ENCODE measurements at places on chromosomes 13 and 19.

DNA sequence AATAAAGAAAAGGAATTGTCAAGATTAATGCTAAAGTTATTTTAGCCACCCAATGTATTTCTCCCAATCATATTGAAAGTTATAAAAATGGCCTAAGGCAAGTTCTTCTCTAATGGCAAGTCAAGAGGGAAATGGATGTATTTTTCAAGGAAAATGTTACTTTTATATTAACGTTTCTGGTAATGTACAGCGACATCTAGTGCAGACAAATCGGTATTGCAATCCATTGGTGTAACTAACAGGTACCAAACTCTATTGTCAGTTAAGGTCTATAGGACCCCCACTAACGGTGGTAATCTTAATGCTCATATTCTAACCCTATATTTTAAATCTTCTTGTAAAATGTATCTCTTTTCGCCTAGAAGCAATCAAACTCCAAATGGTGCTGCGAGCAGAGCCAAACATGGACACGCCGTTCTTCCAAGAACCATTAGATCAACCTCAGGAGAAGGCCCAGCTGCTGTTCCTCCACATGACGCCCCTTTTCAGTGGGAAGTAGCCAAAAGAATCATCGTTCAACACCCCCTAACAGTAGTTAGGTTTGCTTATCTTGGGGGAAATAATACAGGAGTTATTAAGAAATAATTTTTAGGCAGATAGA lies 98.5 kb upstream of the PABPC3 start:
- DNase-seq: no peak

GRCh38 chr19:4759388-4760284 lies 31.9 kb upstream of the FEM1A start:
- DNase-seq: peak; percentile 96

DNA sequence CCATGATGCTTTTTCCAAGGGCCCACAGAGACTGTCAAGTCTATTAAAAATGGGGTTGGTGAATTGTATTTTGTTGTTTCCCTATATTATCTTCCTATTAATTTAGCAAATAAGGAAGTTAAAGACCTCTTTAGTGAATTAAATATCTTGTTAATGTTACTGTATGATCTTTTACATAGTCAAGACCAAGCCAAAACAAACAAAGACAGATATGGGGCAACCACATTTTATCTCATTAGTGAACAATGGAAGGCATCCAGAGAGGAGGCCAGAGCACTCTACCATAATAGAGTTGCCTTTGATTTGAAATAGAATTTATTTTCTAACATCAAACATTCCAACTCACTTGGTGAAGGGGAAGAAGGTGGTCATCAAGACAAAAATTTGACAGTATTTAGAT lies 169.4 kb downstream of the B3GLCT start:
- DNase-seq: no peak

DNA sequence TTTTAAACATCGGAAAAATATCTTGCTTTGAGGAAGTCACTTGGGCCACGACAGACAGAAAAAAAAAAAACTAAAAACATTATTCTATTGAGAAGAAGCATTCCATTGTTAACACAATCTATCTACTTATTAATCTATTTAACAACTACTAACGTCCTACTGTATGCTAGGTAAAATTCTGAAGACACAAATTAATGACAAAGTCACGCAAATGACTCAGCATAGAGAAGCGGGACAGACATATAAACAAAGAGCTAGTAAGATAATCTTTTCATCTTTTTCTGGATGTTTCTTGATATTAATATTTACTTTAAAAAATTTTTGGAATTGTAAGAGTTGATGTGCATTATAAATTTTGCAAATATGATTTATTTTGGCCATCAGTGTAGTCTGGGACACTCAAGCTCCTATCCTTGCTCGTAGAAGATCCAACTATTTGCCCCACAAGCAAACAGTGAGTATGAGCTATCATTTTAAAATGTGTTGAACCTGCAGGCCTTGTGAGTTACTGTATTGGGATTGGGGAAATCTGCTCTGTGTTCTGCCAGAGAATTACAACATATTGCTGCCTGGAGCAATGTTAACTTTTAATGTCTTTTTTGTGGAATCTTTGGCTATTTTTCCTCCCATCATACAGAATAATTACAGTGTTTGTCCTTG lies 109.1 kb downstream of the PCDH9 start:
- DNase-seq: no peak

GRCh38 chr13:41835871-41836270 lies 125.0 kb downstream of the VWA8 start:
- no peak for DNase-seq

- peak; percentile 5 for DNase-seq
Measured at GRCh38 chr13:79988573-79988972, 352.4 kb downstream of the SPRY2 start.

DNA sequence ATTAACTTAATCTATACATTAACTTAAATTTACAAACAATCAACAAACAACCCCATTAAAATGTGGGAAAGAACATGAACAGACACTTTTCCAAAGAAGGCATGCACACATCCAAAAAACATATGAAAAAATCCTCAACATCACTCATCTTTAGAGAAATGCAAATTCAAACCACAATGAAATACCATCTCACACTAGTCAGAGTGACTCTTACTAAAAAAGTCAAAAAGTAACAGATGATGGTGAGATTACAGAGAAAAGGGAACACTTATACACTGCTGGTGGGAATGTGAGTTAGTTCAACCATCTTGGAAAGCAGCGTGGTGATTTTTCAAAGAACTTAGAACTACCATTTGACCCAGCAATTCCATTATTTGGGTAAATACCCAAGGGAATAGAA lies 759.2 kb upstream of the SLITRK1 start:
- no peak for DNase-seq

GRCh38 chr13:32453981-32454380 lies 26.1 kb upstream of the N4BP2L1 start:
- no peak for DNase-seq

- no peak for DNase-seq
Measured at GRCh38 chr19:7219056-7219455, 75.2 kb downstream of the INSR start.

- DNase-seq: no peak
Measured at GRCh38 chr13:75724752-75725517, 88.8 kb downstream of the LMO7 start.

DNA sequence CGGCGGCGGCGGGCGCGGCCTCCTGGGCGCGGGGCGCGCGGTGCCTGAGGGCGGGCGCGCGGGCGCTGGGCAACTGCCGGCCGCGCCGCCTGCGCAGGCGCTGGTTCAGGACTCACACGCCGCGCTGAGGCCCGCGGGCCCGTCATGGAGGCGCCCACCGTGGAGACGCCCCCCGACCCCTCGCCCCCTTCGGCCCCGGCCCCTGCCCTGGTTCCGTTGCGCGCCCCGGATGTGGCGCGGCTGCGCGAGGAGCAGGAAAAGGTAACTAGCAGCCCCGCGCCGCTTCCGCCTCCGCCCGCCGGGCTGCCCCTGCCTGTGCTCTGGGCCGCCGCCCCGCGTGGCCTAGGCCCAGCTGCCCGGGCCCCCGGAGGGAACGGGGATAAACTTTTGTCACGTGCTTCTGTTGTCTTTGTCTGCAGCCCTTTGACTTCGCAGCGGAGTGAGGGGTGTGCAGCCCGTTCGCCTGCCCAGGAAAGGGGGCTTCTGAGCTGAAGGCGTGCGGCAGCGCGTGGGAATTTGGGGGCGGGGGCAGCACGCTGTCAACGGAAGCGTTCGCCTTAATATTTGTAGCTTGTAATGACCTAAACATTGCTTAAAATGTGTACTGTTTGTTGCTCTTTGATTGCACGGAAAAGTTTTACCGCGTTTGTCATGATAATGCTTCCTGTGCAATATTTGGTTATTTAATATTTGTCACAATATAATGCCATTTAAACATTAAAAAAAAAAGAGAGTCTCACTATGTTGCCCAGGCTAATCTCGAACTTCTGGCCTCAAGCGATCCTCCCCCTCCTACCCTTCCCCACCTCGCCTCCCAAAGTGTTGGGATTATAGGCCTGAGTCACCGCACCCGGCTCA lies 594 bp downstream of the URI1 start:
- DNase-seq: peak; percentile 87

- no peak for DNase-seq
Measured at GRCh38 chr19:5983367-5983955, 5.5 kb upstream of the RANBP3 start.

- DNase-seq: no peak
Measured at GRCh38 chr13:71677124-71677523, 189.9 kb downstream of the DACH1 start.

DNA sequence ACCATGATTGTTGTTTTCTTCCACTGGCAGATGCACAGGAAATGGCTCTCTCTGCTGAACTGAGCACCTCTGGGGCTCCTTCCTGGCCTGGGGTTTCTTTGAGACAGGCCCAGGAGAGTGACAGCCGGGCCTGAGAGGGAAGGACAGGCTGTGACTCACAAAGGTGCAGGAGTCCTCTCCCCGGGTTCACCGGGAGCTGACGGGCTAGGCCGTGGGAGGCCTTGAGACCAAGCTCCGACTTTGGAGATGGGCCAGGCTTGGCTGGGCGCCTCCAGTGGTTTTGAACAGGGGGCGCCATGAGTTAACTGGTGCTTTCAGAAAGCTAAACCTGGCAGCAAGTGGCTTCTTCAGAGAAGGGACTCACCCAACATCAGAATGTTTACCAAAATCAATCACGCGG lies 143.4 kb downstream of the URI1 start:
- DNase-seq: peak; percentile 70

GRCh38 chr19:2371656-2372055 lies 11.6 kb downstream of the TMPRSS9 start:
- DNase-seq: no peak

GRCh38 chr19:4264812-4265211 lies 14.3 kb upstream of the SHD start:
- DNase-seq: no peak

GRCh38 chr19:58563034-58563573 lies 4.7 kb upstream of the UBE2M start:
- DNase-seq: no peak

- no peak for DNase-seq
Measured at GRCh38 chr13:49676581-49677298, 14.5 kb downstream of the EBPL start.

- DNase-seq: no peak
Measured at GRCh38 chr19:35644987-35645679, 3.0 kb upstream of the COX6B1 start.

DNA sequence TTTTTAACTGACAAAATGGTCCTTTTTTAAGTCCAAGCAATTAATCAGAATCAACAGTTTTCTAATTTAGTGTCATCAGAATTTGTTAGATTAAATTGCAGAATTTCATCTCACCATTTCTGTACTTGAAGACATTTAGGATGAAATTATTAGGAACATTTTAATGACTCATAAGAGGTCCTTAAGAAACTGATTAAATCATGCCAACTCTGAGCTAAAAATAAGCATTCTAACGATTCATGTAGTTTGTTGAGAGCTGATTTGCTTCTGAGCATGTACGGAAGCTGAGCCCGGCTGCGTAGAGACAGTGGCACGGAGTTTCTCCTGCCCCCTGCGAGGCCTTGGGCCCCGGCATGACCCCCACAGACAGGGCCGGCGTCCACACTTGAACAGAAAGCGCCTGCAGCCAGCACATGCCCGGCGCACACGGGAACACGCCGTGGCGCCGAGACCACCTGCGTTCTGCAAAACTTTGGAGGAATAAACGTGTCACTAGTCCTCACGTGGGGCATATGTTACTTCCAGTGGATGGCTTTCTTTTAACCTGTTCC lies 89.7 kb upstream of the MCF2L start:
- DNase-seq: no peak

GRCh38 chr19:49679771-49680413 lies 2.8 kb downstream of the PRMT1 start:
- DNase-seq: no peak

GRCh38 chr13:36417331-36417730 lies 15.0 kb upstream of the CCNA1 start:
- DNase-seq: no peak

DNA sequence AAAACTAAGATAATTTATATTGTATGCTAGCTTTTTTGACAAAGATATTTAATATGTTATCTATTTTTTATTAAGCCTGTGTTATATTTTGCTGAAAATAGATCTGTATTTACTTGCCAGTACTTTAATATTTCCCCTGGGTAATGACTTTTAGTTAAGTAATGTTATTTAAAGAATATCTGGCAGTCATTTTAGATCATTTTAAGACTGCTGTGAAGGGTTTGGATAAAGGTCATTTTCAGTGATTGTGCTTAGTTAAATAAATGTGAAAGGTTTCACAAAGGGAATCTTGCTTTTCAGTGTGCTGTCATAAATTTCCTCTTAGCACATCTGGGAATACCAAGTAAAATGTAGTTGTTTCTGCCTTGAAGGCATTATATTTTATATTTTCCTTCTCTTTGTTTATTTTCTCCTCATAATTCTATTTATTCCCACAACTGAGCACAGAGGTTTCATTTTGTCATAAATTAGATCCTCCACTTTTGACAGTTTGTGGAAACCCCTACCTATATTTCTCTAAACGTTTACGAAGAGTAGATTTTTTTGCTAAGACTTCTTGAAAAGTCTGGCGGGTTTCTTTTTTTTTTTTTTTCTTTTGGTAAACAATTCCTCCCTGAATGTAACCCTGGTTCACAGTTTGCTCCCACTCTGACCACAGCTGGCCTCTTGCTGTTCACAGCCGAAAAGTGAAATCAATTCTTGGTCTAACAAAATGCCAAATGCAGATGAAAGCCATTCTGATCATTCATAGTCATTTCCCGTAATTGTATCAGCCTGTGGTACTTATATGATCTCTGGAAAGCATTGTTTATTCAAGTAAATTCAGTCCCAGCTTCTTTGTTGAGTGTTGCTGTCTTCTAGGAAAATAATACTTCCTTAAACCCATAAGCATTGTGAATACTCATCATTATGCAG lies 87.8 kb downstream of the MAB21L1 start:
- no peak for DNase-seq

DNA sequence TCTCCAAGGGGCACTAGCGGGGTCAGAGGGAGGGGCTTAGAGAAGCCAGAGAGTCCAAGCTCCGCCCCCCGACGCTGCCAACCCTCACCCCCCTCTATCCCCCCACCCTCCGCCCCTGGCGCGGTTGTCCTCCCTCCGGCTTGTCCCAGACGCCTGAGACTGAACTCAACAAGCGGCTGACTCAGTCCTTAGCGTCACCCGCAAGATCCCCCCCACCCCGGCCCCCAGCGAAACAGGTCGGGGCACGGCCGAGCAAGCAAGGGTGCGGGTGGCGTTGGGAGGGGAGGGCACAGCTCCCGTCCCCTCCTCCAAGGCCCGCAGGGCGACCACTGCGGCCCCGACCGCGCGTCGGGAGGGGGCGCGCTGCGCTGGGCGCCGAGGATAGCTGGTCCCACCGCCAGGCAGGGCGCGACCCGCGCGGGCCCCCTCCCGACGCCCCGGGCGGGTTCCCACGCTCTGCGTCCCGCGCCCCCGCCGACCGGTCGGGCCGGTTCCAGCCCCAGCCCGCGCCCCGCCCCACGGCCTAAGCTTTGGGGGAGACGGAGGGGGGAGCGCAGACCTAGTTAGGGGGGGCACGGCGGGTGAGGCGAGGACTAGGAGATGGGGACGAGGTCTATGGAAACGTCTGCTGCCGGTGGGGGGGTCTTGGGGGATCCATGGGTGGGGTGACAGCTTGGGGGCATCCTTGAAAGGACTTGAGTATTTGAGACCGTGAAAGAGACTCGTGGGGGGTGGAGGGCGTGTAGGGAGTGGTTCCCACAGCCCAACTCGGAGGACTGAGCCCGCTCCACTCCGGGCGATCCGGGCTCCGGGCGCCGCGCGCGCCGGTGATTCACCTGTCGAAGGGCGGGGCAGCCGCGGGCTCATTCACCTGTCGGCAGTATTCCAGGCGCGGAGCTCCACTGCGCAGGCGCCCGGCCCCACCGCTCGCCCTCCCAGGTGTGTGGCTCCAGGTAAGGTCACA lies 5.1 kb downstream of the NOTCH3 start:
- DNase-seq: peak; percentile 67

All from urothelium cell line (cell line).